Suppressor macrophage (primary cell): ENCODE measurements at places on chromosomes 5 and 9.
A peak's percentile ranks its signal among the peaks of the same experiment; 100 is the strongest.

GRCh38 chr5:159850160-159850559 lies 66.1 kb upstream of the ADRA1B start:
- no peak for DNase-seq

DNA sequence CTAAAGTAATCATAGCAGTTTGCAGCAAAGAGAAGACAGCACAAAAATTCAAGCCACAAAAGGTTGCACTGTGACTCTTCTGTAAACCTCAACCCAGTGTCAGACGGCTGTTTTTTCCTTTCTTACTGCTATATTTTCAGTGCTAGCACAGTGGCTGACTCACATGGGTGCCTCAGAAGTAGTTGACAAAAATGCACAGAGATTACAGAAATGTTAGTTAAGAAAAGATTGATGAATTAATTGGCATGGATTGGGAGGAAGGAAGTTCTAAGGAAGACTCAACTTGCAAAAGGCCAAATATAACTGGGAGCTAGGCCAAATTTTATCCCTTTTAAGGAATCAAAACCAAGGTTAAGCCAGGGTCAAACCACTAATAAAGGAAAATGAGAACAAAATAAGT lies 43.7 kb upstream of the ITGA1 start:
- DNase-seq = peak; percentile 12

DNA sequence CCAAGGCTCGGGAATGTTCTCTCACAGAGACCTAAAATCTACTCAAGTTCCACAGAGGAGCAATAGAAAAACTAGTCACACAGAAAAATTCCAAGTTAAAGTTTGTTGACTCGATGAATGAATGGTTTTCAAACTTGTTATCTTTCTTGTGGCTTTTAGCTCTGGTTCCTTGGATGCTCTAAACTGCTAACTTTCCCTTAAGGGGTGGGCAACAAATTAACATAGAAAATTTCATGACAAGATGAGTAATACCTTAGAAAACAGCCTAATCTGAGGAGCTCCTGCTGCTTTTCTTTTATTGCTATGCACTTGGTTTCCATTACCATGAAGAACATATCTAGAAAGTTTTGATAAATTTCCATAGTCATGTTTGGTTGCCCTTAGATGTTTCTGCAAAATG lies 100.2 kb upstream of the CCDC112 start:
- DNase-seq = no peak

GRCh38 chr5:143680672-143681259 lies 131.2 kb upstream of the HMHB1 start:
- no peak for DNase-seq

DNA sequence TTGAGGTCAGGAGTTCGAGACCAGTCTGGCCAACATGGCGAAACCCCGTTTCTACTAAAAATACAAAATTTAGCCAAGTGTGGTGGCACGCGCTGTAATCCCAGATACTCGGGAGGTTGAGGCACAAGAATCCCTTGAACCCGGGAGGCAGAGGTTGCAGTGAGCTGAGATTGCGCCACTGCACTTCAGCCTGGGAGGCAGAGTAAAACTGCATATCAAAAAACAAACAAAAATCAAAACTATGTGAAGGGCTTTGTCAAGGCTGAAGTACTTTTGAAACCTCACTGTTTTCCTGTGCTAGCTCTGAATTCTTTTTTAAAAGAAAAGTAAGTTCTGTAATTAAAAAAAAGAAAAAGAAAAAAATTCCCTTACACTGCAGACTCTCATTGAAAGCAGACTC lies 65.1 kb upstream of the KLF4 start:
- no peak for DNase-seq

GRCh38 chr5:132023258-132024116 lies 12.0 kb upstream of the ACSL6 start:
- no peak for DNase-seq
